CD4-positive, alpha-beta T cell treated with Interferon alpha-2 for 1 hour (primary cell): ENCODE measurements at places on chromosomes 6 and 20.

- DNase-seq = peak; percentile 22
These were observed 9.1 kb downstream of the DNAJC5 start for GRCh38 chr20:63903796-63904561.

DNA sequence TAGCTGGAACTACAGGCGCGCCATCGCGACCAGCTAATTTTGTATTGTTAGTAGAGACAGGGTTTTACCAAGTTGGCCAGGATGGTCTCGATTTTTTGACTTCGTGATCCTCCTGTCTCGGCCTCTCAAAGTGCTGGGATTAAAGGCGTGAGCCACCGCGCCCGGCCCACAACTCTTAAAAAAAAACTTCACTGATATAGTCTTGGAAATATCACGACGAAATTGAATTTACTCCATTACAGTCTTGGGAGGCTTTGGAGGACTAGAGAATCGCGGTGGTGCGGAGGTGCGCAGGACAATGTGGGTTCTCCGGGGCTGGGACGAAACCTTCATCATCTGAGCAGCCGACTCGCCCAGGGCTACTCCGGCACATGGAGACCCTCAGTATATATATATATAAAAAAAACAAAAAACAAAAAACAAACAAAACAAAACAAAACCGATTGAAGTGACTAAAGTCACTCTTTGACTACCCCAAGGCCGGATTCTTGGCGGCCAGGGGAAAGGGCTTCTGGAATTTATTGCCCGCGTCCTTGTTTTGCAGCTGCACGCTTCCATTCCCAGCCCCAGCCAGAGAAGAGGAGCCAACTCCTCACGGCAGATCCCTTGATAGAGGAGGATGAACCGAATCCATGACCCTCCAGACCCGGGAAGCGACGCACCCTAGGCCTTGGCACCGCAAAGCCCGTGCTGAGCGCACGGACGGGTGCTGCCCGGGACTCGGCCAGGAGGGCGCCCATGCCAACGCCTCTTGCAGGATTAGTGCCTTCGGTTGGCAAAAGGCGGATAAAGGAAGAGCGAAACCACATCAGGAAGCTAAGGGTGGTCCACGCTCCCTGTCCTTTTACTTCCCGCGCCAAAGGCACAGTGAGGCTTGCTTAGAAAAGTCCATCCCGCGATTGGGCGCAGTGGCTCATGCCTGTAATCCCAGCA is 1.7 kb upstream of the GCM2 start:
- DNase-seq = no peak

DNA sequence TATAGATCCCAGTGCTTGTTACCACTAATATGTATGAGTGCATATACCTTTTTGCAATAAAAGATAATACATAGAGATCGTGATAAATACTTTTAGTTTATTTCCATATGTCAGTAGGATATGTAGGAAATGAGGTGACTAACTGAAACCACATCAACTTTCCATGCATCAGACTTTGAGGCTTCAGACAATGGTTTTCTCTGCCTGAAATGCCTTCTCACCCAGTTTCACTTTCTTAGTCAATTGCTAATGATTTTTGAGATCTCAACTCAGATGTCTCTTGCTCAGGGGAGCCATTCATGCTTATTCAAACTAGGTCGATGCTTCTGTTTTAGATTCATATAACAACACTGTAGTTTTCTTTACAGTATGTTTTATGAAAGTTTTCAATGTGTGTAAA is 626.6 kb upstream of the ADGRB3 start:
- DNase-seq = no peak

DNA sequence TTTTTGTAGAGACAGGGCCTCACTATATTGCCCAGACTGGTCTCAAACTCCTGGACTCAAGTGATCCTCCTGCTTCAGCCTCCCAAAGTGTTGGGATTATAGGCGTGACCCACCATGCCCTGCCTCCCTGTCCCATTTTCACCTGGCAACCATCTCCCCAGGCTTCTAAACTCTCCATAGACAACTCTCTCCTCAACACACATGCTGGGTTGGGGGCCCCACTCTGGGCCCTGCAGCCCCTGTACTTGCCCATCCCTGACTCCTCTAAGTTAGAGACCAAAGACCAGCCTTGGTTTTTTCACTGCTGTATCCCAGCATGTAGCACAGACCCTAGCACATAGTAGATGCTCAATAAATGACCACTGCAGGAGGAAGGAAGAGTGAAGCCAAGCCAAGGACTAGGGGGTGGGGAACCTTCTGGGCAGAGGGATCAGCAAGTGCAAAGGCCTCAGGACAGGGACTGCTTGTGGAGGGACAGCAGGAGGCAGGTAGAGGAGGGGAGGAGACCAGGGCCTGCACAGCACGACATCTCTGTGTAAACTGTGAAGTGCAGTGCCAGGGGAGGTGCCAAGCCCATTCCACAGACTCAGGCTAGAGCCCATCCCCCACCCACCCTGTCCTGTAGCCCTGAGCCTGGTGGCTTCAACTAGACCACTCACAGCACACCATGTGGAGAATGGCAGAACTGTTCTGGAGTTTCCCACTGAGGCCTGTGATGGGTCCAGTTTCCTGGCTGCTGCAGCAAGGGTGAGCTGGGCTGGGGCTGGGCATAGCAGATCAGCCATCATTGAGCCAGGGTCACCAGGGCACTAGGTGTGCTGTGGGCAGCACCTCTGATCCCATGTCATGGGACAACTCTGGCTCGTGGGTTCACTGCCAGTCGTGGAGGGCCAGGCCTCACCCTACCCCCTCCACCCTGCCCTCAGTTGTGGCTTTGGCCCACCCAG is 3.4 kb upstream of the SRC start:
- DNase-seq = no peak

DNA sequence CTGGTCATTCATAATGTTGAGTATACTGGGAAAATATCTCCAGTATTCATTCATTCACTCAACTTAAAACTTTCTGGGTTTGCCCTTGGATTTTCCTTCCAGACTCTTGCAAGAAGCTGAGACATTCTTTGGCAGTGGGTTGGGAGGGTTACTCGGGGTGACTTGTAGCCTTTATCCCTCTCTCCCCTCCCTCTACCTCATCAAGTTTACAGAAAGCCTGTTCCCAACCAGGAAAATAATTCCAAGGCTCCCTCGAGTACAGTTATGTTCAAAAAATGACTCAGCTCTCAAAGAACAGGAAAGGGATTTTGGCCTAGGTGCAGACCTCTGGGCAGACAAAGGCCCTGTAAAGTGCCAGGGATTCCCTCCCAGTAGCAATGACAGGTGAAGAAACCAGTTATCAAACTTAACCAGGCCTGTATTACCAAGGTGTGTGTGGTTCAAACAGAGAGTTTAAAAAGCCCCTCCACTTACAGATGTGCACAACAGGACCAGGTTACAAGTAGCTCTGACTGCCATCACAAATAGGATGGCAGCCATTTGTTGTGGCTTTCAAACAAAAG is 22.2 kb downstream of the FKBP1A start:
- DNase-seq = no peak

DNA sequence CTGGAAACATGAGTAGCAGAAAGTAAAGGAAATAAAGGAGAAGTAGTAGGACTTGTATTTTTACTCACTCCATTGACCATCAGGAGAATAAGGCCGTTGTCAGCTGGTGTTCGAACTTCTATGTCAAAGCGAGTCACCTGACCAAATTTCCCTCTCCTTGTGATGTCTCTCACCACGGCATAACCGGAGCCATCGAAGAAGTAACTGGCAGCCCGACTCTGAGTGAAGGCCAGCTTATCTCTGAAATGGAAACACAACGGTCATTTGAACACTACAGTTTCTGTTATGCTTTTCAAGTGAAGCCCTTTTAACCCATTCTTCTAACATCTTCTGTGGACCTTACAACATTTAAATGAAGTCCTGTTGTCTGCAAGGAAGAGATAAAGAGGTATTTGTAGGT is 51.7 kb downstream of the FAM229B start:
- no peak for DNase-seq

DNA sequence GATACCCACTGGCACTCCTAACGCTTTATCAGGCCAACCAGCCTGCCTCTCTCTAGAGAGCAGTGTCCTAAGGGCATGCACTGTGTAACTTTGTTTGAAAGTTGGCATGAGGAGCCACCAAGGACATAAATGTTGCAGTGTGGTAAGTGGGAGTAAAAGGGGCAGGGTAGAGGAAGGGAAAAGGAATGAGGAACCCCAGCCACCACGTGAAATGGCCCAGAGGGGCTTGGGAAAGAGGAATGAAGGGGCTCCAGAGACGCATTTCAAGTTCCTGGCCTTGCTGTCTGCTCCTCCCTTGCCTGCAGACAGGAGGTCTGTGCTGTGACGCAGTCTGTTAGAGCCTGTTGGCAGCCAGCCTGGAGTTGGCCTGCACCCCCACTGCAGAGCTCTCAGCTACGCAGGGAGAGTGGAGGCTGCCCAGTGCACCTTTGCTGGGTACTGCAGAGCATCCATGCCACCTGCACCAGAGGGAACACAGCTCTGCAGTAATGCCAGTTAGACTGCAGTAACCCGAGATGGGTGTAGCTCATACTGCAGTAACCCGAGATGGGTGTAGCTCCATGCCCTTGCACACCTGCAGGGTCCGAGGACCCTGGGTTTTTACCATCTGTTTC is 86.8 kb upstream of the SNAP25 start:
- no peak for DNase-seq

DNA sequence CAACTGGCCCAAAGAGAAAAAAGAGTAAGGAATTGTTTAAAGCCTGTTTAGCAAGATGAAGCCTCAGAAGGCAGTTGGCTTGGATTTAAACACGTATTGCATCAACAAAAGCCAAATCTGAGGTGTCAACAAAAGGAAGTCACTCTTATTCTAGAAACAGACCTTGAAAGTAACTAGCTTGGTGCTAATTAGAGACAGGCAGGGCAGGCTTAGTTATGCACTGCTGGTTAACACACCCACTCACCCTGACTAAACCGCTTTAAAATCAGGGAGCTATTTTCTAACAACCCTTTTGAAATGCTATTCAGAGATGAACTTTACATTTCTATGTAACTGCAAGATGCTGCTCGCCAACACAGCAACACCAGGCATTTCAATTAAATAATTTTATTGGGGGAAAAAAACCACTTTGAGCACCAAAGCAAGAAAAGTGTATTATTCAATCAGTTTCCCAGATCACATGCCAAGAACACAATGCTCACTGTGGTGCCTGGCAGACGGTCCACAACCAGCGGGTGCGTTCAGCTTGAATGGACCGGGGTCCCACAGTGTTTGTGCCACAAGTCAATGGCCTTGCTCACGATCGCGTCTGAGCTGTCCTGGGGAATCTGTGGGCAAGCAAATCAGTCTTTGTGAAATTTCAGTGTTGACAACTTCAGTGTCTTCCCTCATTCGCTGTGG is 23.6 kb downstream of the TBC1D7 start:
- no peak for DNase-seq

DNA sequence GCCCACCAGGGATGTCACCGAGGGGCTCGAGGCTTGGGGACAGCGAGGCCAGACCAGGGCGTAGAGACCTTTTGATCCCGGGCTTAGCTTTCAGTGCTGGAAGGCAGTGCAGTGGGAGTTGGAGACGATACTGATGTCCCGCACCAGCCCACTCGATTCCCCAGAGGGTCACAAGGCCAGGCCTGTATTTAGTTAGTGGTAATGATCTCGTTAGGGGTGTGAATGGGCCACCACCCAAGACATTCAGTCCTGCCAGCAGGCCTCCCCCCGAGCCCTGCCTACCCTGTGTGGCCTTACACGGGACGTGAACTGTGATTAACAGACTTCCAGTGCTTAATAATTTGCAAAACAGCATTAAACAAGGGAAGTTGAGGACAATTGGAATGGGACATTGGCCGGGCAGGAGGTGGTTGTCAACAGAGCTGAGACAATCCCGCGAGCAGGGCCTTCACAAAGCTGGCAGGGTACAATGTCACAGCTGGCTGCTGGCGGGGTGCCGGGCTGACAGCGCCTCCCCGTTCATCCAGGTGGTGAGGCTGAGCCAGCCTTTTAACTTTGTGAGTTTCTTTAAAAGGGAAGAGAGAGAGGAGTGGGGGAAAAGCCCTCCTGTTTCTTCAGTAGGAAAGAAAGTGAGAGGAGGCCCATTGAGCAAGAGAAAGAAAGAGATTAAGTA is 175.3 kb upstream of the RALGAPA2 start:
- no peak for DNase-seq

DNA sequence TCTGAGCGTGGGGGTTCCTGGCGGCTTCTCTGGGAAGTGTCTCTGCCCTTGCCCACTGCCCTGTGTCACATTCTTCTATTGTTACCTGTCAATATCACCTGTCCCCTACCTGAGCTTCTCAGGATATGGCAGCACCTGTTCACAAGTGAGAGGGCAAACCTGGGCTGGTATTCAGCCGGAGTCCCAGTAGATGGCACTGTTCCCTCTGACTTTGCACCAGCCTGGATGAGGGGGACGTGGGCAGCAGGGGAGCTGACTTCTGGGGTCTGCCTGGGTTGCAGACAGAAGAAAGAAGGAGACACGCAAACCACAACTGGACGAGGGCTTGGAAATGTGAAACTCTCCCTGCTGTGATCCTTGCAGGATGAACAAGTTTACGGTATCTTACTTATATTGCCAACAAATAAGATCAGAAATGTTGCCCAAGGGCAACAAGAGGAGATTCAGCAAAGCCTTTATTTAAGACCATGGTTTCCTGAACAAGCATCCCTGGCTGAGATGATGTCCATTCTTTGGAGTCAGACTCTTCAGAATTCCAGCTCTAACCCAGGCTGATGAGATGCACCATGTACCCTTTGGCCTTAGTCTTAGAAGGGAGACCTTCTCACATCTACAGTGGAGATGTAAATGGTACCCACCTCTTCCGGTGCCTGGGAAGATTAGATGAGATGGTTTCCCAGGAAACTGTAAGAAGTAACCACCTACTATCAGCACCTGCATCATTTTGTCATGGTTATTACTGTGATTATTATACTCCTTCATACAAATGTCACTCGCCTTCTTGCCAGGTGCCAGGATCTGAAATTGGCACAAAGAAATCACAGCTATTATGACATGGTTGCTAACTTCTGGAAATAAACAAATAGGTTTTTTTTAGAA is 400.0 kb upstream of the CDH4 start:
- no peak for DNase-seq

GRCh38 chr20:8646033-8646441 is 422.9 kb upstream of the PLCB4 start:
- DNase-seq = no peak

GRCh38 chr20:36243726-36244125 is 7.4 kb downstream of the AAR2 start:
- no peak for DNase-seq

DNA sequence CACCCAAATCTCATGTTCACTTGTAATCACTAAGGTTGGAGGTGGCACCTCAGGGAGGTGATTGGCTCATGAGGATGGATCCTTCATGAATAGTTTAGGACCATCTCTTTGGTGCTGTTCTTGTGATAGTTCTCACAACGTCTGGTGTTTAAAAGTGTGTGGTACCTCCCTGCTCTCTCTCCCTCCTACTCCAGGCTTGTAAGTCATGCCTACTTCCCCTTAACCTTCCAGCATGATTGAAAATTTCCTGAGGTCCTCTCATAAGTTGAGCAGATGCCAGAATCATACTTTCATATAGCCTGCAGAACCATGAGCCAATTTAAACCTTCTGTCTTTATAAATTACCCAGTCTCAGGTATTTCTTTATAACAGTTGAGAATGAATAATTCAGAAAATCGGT is 16.6 kb downstream of the HLA-A start:
- no peak for DNase-seq
